ENCODE measurements at places on chromosomes 12 and 14. TPM values are rescaled to one million over a fixed set of nuclear protein-coding genes. Genes with fewer than 3 reads are reported as not detected.

DNA sequence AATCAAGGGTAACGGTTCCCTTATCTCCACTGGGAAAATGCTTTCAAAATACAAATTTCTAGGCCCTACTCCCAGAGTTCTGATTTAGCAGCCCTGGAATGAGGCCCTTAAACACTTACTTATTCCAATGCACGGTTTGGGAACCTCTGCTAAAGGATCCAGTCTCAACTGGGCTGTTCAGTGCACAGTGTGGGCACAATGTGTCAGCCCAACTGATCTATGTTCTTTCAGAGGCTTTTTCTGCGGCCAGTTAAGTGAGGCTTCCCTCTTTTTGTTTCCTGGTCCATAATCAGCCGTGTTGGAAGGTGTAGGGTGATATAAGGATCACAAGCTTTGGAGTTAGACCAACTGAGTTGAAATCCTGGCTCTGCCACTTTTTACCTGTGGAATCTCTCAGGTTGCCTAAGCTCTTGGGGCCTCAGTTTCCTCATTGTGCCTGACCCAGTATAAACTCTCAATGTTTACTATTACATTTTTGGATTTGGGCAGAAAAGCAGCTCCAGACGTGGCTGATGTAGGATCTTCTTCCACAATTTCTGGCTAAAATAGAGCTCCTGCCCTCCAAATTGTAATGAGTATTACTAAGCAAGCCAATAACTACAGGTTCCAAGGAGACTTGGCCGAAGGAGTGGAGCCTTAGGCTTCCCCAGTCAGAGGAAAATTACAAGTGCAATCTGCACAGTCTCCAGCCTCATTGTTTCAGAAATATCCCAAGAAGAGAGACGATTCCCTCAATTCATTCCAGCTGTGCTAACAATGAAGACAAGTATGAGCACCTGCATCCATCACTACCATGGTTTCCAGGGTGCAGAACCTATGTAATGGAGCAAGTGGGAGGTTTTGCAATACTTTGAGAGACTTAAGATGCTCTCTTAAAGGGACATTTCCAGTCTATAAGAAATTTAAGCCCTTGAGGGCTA is 2.3 kb upstream of the ANGEL1 start:
- DNase-seq = no peak

DNA sequence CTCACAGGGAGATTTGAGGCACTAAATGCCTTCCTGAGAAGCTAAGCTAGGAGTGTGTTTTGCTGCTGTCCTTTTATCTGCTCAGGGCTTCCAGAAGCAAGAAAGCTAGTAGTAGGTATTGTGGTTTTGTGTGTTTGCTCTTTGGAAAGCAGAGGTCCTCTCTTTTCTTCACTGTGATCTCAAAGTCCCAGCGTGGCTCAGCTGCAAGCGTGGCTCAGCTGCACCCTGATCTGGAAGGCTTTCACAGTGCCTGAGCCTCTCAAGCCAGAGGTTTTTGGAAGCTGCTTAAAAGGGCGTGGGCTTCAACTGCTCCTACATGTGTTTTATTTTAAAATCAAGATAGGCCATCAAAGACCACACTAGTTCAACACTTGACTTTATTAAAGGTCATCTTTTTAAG is 337.4 kb upstream of the RGS6 start:
- DNase-seq = no peak

- DNase-seq = no peak
Observed at GRCh38 chr14:26261368-26262122, 336.3 kb downstream of the NOVA1 start.

The MYF5 gene
- total RNA-seq = not detected

DNA sequence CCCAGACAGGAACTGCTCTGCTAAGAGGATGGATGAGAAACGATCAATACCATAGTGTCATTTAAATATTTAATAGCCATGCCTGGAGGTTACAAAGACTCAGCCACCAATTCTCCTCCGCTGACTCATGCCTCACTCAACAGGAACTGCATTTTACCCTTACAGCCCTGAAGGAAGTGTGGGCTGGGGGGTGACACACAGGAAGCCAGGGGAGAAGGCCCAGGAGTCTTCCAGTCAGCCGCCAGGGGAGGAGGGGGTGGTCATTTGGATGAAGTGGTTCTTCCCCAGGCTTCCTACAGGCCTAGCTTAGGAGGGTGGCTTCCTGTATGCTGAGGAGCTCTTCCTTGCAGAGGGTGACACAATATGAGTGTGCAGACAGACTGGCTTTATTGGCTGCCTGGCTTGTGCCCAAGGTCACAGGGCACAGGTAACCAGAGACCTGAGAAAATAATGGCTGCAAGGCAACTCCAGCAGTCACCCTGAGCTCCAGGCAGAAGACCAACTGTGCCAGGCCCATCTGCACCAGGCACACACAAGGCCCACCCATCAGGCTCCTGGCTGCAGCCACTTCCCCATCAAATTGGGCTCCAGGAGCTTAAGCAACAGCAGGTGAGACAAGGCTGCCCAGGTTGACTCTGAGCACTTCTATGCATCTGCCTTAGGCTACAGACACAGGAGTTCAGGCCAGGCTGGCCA is 30.6 kb upstream of the RPLP0 start:
- DNase-seq = no peak

- no peak for DNase-seq
Observed at GRCh38 chr12:50606675-50607375, 102.0 kb downstream of the DIP2B start.

DNA sequence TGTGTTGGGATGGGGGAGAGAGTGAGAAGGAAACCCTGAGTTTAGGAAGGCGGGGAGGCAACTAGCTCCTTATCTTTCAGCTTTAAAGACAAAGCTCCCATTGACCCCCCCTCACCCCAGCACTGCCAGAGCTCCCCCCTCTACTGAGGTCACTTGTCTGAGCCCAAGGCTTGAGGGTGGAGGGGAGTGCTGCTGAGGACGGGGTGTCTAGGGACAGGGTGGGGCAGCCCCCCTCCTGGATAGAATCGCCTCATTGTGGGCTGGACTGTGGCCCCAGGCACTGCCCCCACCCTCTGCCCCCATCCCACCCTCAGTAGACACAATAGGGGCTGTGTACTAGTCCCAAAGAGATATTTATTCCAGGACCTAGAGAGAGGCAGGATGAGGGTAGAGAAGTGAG is 3.0 kb downstream of the ERBB3 start:
- DNase-seq = no peak

All from type B pancreatic cell (in vitro differentiated cells).